ENCODE measurements at places on chromosomes 6 and 20.

DNA sequence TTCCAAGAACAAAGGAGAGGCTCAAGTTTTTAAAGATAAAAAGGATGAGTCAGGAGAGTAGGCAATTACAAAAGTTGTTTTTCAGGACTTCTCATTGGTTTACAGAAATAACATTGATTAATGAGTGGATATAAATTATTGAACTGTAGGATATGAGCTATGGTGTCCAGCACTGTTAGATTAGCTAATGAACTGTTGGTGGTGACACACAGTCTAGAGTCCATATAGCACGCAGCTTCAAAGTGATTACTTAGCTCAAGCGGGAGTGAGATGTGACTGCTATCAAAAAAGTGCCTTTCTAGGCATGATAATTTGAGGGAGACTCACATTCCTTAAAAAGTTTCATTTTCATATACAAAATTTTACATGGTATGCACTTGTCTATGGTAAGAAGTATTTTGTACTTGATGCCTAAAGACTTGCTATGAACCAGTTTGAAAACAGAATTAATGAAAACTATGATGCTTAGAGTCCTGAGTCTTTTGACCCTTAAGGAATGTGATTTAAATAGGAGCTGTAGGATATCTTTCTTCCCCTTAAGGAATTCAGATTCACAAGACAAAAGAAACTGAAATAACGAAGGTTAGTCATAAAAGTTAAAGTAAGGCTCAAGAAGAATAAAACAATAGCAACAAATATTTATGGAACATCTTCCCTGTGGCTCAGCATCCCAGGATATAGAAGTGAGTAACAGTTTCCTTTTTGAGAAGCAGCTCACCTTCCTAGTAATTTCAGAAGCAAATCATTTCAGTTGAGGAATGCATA lies 22.2 kb upstream of the ADIG start:
- no peak for DNase-seq

DNA sequence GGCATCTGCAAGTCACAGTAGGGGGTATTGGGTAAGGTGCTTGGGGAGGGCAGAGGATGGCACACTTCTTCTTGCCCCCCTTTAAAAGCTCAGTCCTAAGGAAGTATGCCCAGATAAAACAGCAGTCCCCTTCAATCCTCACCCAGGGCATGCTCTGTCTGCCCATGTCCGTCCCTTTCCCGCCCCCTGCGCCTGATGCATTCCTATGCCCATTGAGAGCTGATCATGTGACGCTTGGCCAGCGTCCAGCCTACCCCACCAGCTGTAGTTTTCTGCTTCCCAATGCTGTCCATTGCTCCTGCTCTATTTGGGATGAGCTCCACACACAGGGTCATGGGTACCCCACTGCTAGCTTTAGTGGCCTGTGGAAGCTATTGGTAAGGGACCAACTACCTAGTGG lies 8.3 kb downstream of the SIGLEC1 start:
- no peak for DNase-seq

DNA sequence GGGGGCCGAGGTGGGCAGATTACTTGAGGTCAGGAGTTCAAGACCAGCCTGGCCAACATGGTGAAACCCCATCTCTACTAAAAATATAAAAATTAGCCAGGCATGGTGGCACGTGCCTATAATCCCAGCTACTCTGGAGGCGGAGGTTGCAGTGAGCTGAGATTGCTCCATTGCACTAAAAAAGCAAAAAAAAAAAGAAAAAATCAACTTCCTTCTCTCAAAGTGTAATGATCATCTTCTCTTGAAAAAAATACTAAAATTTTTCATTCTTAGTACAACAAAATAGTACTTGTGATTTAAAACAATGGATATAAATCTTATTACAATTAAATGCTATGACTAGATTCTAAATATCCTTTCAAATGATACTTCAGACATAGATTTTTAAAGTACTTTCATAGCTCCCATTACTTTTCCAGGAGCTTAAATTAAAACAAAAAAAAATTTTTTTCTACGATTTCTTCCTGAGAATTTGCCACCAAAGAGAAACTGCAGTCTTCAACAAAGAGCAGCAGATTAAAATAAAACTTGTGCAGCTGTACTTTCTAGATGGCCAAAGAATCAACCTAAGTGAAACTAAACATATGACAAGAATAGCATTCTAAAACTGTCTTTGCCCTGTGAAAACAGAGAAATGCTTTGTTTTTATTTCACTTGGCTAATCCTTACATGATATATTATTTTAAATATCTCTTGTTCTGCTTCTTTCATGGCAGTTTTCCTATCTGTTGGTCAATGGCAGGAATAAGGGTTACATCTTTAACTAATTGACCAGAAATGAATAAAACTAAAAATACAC lies 75.2 kb downstream of the MAP3K5 start:
- DNase-seq: no peak

GRCh38 chr6:92369309-92369708 lies 1050.0 kb downstream of the EPHA7 start:
- DNase-seq: no peak

- no peak for DNase-seq
These were observed 586 bp upstream of the HMGA1 start for GRCh38 chr6:34236131-34236442.

DNA sequence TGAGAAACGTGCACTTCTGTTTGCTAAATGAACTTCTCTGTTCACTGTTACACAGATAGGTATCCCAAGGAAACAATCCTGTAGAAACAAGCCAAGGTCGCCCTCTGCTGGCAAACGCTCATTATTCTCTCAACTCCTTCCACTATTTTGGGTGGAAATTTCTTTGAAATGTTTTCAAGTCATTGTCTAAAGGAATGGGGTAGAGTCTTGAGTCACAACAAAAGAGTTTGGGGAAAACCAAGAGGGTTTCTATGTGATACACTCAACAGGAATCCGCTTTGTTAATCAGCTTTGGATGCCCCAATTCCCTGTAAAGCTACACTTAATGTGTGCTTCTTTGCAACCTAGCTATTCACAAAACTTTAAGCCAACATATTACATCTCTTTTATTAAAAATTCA lies 4.6 kb upstream of the RAE1 start:
- peak; percentile 76 for DNase-seq

DNA sequence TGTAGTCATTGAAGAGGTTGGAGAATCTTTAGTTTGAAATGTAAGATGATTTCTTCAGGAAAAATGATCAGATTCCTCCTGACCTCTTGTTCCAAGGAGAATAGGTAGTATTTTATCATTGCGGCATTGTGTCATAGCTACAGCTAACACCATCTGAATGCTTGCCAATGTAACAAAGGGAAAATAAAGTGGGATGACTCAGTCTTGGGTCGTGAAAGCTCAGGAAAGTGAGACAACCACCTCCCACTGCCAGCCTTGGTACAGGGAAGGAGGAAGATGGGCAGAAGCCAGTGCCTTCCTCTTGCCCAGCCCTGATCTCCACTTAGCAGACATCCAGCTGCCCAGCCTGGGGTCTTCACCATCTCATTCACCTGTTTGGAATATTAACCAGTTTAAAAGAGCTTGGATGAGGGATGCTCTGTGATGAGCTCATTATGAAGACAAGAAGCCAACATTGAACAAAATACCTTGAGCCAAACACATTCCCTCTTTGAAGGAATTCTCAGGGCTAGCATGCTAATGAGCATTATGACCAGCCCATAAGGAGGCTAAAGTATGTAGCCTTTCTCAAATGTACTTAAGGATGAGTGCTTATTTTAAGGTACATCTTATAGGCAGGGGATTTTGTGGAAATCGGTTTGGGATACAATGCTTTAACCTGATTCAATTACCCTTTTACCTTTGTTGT lies 40.0 kb upstream of the APCDD1L start:
- no peak for DNase-seq

GRCh38 chr6:156780962-156781853 lies 4.0 kb downstream of the ARID1B start:
- no peak for DNase-seq

- DNase-seq: no peak
These were observed 75.2 kb downstream of the LRRC1 start for GRCh38 chr6:53869964-53870363.
